LHCN-M2 (cell line): ENCODE measurements at places on chromosomes 6 and 20. TPM values are rescaled to one million over a fixed set of nuclear protein-coding genes. Genes with fewer than 3 reads are reported as not detected.

PBOV1 gene
- total RNA-seq, result not detected in 2 replicates

PLEKHG1 gene
- total RNA-seq, result 0.06 TPM in 1 of 2 replicates, not detected in the other

CST4 gene
- not detected in 2 replicates for total RNA-seq

DNA sequence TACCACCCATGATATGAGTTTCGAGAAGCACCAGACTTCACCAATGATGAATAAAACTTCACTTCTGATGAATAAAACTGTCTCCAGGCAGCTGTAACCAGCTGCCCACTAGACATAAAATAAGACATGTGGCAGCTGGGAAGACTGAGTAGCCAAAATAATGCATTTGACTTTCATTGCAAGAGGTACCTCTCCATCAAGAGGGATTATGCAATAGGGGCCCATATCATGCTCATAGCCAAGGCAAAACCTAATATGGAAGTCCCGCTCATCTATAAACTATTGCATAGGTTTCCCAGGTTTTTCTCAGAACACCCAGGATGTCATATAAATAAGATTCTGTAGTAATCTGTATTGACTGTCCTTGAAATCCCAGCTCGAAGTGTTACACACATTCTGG is 155.5 kb downstream of the SIM1 start:
- DNase-seq, result peak; percentile 19

DNA sequence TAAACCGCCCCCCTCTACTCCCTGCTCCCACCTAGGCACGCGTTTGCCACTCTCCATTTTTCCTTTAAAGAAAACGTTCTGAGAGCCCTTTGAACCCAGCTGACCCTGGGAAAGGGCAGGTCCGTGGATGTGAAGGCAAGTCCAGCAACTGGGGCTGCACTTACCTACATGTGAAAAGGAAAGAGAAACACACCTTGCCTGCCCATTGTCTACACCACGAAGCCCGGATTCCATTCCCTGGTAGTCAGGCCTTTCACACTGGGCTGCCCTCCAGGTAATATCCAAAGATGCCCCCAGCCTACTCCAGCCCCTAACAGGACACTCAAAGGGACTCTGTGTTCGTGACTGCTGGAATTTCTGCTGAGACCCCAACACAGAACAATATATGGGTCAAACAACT is 94.4 kb downstream of the CD83 start:
- DNase-seq, result no peak

DNA sequence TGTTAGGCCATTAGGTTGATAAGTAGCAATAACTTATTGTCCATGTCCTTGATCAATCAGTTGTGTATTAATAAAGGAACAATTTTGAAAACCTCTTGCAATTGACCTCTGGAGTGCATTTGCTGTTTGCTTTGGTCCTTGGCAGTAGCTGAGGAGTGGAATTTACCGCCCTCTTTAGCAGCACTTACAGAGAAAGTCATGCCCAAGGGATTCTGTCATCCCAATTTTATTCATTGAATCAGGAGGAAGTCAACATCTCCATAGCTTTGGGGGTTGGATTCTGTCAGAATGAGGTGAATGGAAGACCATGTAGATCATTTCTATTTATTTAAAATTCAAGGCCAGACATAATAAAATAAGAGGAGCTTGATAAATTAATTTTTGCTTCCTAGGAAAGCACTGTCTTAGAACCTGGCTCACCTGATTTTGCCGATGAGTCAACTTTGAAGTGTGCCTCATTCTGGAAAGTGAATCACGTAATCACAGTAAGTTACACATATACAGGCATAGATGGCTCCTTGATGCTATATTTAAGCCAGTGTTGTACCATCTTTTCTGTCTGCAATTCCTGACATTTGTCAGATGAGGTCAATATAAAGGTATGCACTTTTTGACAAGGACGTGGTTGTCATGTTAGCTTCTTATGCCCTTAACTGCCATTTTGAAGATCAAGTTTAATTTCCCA is 128.7 kb upstream of the MLIP start:
- no peak for DNase-seq

DNA sequence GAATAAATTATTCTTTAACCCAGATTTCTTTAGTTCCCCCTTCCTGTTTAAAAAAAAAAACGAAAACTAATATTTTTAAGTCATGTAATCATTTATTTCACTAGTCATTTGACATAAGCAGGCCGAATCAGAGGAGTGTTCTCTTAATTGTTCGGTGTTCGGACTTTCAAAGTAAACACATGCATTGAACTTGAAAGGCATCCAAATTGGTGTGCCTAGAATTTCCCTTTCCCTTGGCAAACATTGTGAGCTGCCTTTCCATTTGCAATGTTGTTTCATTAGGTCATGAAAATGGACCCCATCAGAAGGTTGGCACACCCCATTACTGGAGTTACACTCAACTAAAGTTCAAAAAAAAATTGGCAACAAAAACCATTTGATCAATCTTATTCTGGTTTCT is 283.0 kb upstream of the MARCKS start:
- no peak for DNase-seq

DNA sequence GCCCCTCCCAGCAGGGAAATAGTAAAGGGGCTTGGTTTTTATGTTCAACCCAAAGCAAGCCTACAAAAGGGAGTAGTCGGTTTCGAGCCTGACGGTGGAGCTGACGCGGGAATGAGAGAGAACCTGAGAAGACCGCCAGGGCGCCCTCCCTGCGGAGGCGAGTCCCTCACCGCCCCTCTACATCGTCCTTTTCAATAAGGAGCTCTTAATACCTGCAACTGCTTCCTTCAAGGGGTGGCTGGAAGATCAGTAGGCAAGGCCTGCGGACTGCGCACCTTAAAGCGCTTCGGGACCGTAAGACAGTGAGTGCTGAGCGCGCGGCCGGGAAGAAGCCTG is 709 bp upstream of the ZNF76 start:
- DNase-seq, result no peak

GRCh38 chr6:19444481-19444880 is 392.7 kb upstream of the ID4 start:
- no peak for DNase-seq

DNA sequence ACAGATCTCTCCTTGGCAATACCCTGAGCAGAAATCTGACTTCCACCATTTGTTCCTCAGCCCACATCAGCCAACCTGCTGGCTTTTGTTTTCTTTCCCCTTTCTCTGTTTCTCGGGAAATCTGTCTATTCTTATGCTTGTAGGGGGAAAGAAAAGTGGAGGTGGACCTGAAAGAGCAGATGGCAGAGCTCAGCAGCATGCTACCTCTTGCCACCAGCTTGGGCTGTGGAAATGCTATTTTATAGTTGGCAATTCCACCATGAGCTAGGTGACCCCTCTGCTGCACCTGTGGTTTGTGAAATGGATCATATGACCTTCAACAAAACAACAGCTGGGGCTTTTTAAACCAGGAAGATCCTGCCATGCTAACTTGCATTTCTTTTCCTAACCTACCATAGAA is 6.8 kb upstream of the SPATS1 start:
- DNase-seq, result no peak

DNA sequence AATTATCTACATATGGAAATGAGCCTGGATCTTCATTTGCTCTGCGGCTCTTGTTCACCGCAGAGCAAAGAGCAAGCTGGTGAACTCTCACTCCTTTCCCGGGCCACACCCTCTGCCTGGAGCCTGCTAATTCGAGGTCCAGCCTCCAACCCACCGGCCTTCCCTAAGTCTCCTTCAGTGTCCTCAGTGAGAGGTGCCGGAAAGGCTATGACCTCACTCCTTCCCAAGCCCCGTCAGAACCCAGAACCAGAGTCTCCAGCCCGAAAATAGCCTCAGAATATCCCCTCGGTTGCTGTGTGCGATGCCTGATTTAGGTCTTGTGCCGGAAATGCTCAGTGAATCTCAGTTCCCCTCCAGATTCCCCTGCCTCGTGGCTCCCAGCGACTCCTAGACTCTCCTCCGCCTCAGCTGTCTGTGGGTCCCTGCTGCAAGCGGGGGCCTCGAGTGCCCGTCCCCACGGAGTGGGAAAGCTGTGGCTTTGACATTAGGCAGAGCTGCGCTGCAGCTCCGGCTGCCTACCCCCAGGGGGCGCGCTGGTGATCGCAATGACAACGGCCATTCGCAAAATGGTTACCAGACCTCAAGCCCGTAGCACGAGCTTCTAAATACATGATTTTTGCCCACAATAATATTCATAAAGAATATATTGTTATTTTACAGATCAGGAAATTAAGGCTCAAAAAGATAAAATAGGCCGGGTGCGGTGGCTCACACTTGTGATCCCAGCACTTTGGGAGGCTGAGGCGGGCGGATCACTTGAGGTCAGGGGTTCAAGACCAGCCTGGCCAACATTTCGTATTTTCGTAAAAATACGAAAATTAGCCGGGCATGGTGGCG is 4.1 kb upstream of the BNIP5 start:
- peak; percentile 41 for DNase-seq
